Stimulated activated CD4-positive, alpha-beta T cell treated with anti-CD3 and anti-CD28 coated beads, TNF-alpha, amount 100 ng/mL, for 1 hour (primary cell): ENCODE measurements at places on chromosomes 16 and 17.

DNA sequence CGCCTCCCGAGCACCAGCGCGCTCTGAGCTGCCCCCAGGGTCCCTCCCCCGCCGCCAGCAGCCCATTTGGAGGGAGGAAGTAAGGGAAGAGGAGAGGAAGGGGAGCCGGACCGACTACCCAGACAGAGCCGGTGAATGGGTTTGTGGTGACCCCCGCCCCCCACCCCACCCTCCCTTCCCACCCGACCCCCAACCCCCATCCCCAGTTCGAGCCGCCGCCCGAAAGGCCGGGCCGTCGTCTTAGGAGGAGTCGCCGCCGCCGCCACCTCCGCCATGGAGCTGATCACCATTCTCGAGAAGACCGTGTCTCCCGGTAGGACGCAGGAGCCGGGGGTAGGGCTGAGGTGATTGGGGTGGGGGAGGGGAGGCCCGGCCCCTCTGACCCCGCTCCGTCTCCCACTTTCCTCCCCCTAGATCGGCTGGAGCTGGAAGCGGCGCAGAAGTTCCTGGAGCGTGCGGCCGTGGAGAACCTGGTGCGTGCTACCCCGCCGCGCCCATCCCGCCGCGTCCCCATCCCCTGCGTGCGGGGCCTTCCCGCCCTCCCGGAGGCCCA lies 329 bp downstream of the KPNB1 start:
- no peak for DNase-seq

DNA sequence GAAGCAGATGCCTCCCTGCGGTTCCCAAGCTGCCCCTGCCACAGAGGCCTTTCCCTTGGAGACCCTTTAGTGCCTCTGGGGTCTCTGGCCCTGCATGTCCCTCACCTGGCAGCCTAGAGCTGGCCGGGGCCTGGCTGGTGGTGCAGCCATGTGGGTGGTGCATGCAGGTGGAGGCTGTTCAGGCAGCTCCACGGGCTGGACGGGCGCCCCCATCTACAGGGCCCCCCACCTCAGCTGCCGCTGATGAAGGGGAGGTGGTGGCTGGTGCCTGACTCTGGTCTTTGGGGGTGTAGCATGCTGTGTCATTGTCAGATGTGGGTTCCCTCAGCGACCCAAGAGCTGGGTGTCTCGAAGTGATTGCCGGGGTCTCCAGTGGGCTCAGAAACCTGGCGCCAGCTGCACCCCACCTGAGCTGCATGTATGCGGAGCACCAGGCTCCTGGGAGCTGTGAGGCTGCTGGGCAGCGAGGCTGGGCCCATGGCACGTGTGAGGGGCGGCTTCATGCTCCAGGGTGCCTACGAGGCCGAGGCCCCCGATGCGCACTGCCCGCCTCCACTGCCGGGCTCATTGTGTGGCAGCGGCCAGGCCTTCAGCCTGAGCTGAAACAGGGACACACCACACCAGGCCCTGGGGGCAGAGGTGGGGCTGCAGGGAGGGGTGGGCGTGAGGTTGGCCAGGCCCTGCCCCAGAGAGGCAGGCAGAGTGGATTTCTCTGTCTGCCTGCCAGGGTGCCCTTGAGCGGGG lies 57.0 kb downstream of the BAIAP2 start:
- DNase-seq = no peak

DNA sequence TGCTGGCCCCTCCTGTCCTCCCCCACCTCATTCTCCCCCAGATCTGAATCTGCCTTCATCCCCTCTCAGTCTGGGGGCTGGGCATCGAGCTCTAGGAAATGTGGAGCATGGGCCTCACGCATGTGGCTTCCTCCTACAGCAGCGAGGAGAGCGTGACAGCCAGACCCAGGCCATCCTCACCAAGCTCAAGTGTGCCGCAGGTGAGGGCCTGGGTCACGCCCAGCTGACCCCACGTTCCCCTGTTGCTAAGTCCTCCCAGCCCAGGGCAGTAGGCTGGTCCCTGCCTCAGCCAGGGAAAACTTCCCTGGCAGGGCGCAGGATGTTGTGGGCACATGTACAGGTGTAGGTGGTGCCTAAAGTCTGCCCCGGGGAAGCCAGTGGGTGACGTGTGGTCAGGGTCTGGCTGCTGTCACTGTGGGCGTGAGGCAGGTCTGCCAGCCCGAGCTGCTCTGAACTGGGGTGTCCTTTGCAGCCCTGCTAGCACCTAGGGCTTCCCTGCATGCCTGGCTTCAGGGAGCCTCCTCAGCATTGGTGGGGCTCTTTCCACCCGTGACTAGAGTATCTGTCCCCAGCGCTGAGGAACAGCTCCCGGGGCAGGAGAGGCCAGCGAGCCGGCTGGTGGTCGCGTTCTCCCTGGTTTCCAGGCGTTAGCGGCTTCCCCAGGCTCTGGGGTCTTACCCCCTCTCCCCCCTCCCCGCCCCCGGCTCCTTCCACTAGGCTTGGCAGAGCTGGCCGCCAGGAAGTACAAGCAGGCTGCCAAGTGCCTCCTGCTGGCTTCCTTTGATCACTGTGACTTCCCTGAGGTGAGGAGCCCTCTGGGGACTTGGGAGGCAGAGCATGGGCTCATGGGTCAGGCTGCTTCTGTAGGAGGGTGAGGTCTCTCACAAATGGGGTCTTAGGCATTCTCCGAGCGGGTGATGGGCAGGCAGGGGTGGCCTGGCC lies 3.6 kb downstream of the GPS1 start:
- no peak for DNase-seq

DNA sequence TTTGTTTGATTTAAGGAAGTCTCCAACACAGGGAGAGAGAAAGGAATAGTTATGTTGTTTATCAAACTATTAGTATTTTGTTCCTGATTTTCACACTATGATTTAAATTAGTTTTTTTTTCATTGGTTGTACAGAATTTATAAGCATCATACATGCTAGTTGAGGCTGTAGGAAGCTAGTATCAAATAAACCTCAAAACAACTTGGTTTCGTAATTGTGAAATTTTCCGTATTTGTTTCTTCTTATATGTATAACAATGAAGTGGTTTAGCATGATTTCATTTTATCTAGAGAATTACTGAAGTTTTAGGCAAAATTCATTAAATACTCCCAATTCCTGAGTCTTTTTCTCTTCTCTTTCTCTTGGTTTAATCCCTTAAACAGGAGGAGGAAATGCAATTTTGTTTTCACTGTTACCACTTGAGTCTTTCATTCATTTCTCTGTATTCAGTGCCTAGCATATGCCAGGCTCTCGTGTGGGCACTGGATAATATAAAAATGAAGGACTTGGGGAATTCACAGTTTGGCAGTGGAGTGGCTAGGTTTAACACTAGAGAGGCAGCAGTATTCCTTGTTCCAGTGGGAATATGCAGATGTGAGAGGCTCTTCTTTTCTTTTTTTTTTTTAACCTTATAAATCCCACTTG lies 1.8 kb downstream of the CYLD start:
- DNase-seq = no peak

GRCh38 chr17:76239538-76240274 lies 587 bp downstream of the RNF157 start:
- DNase-seq = no peak

DNA sequence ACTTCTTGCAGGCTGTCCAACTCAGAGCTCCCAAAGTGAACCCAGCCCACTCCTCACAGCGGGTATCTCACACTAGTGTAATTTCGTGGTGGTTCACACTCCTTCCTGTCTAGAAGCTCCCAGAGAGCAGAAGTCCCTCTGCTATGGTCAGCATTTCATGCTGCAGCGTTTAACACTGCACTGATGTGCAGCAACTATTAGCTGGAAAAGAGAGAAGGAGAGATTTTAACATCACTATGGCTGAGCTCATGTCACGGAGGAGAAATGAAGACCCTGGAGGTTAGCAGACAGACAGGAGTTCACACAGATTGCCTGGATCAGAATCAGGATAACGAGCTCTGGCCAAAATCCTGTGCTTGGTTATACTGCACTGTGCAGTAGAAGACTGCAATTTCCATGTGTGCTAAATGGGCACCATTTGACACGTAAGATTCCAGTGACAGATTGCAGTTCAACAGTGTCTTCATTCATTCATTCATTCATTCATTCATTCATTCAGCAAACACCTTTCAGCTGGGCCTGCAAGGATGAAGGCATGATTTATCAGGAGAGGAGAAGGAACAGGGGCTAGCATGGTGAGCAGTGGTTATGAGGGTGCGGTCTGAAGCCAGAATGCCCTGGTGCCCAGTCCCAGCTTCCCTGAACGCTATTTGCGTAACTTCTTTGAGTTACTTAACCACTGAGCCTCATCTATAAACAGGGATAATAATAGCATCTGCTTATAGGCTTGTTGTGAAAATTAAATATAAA lies 5.3 kb upstream of the CCL1 start:
- no peak for DNase-seq

DNA sequence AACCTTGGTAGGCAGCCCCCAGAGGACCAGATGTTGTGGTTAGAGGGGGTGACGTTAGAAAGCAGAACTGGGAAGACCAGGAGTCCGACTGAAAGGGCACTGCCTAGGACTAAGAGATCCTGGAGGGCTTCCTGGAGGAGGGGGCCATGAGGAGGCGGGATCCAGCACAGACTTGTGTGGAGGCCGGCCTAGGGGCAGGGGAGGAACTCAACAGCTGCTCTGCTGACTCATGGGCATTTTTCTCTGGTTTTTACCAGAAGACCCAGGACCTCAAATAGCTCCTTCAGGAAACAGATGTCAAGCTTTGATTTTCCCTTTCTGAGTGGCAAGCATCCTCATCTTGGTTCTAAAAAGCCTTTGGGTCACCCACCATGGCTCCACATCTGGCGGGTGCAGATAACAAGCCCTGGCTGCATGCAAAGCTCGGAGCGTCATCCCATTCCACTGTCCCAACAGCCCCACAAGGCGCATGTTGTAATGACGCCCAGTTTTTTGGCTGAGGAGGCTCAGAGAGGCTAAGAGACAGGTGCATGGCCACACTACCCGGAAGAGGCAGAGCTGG lies 29.0 kb downstream of the IL21R start:
- no peak for DNase-seq

DNA sequence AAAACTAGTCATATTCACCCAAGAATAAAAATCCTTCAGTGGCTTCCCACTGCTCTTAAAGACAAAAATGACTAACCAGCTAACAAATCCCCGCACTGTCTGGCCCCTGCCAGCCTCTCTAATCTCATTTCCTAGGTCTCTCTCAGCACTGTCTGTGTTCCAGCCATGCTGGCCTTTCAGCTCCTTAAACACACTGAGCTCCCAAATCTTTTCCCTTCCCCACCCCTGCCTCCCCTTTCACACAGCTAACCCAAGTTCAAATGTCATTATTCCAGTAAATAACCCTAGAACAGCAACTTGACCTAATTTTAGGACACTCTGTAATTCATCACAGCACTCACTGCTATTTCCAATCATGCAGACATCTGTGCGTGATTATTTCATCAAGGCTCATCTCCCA lies 7.8 kb downstream of the SHCBP1 start:
- no peak for DNase-seq

DNA sequence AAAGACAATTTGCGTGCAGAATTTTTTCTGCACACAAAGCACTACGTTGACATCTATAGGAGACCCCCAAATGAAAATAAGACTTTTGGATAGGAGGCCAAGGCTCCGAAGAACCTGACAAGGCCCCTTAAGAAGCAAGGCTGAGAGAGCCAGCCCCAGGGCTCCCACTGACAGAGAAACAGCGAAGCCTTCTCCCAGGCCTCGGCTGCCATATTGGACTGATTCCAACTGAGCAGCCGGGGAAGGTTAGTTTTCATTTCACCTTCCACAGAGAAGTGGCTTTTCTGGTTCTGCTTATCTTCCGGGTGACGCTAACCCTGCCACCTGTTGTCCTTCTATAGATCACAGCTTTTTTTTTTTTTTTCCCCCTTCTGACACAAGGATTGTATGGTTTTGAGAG lies 356.7 kb downstream of the SOX9 start:
- no peak for DNase-seq

DNA sequence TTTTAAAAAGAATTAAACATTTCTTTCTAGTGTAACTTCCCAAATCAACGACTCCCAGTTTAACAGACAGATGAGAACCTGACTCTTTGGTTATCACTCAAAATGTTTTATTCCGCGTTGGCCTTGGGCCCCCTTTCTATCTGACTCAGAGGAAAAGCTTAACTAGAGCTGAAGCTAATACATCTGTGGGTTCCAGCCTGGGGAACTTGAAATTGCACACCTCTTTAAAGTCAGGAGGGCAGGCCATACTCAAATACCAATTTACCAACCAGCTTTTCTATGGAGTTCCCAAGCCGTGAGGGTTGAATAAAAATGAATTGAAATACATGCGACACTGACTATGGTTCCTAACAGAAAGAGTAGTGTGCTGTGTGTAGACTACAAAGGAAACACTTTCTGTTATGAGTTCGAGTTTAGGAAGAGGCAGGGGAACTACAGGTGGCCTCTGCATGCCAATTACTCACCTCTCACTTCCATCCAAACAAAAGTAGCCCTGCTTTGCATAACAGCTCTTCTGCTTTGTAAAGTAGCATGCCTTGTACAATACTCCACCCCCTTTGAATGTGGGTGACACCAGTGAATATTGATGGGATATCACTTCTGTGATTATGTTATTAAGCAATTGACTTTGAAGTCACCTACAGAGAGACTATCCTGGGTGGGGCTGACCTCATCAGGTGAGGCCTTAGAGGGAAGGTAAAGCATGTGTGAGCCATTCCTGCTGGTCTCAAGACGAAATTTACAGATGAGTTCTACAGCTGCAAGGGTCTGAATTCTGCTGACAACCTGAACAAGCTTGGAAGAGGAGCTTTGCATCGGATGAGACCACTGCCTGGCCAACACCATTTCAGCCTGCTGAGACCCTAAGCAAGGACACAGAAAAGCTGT lies 92.1 kb downstream of the WDR59 start:
- no peak for DNase-seq

- no peak for DNase-seq
Observed at GRCh38 chr16:58589326-58589905, 40.2 kb downstream of the CNOT1 start.

DNA sequence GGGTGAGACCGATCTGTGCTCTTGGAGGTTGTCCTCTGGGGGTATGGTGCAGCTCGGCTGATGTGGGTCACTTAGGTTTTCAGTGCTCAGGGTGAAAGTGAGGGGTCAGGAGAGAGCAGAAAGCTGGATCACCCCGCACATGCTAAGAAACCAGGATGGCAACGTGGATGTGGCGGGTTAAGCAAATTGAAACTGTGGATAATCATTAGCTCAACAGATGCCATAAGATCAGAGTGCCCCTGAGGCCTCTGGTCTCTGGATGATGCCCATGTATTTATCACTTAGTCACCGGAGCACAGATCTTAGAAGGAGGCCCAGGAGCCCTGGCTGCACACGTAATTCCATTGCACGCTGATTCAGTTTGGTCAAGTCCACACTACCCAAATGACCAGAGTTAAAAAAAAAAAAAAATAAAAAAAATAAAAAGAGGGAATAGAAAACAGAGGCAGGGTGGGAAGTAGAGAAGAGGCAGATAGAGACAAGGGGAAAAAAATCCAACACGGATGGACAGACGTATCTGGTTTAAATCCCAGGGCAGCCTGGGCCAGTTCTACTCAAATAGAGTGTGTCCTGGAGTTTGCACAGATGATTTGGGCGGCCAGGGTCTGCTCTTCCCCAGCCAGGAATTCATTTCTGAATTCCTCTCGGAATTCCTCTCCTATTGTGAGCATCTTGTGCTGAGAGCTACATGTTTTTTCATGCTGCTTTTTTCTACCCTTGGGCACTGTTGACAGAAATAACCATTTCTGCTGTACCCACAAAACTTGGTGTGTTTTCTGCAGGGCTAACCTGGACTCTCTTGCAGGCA lies 378.3 kb downstream of the CPPED1 start:
- DNase-seq = no peak
